Placental epithelial cell (primary cell): ENCODE measurements at places on chromosomes 6 and 20. TPM values are rescaled to one million over a fixed set of nuclear protein-coding genes. Genes with fewer than 3 reads are reported as not detected.

CD40 gene
- 18.5 and 26.6 TPM in 2 replicates for total RNA-seq

WFDC12 gene
- not detected in 2 replicates for total RNA-seq

FOXQ1 gene
- not detected in 2 replicates for total RNA-seq

MPIG6B gene
- total RNA-seq, result 0.39 and 0.54 TPM in 2 replicates

NT5E gene
- 85.2 and 161 TPM in 2 replicates for total RNA-seq

SLC35F1 gene
- under 0.01 TPM in 1 of 2 replicates, not detected in the other for total RNA-seq

AGER gene
- total RNA-seq, result 5.7 and 5.9 TPM in 2 replicates

ARFGAP1 gene
- total RNA-seq, result 91.9 and 112 TPM in 2 replicates

PGBD1 gene
- 3.5 and 4.8 TPM in 2 replicates for total RNA-seq

NOX3 gene
- total RNA-seq, result not detected in 2 replicates

LGSN gene
- total RNA-seq, result not detected in 2 replicates

NFATC2 gene
- 1.2 and 5.1 TPM in 2 replicates for total RNA-seq

PRSS35 gene
- 0.11 and 0.39 TPM in 2 replicates for total RNA-seq

TFAP2D gene
- not detected in 2 replicates for total RNA-seq

FUT9 gene
- total RNA-seq, result 0.43 and 0.79 TPM in 2 replicates

MCHR2 gene
- total RNA-seq, result not detected in 2 replicates

GSTA2 gene
- not detected in 2 replicates for total RNA-seq

NHSL1 gene
- total RNA-seq, result 0.79 and 3.0 TPM in 2 replicates

EPPIN gene
- total RNA-seq, result 0.11 TPM in 1 of 2 replicates, not detected in the other

UBE2J1 gene
- 80.1 and 210 TPM in 2 replicates for total RNA-seq

HSD17B8 gene
- 5.9 and 8.0 TPM in 2 replicates for total RNA-seq

DLK2 gene
- 6.8 and 11.0 TPM in 2 replicates for total RNA-seq

ADGRF5 gene
- total RNA-seq, result 6.7 and 13.7 TPM in 2 replicates

PLEKHG1 gene
- total RNA-seq, result 1.5 and 3.1 TPM in 2 replicates

SIM1 gene
- total RNA-seq, result 0.11 and 8.6 TPM in 2 replicates

CST4 gene
- not detected in 2 replicates for total RNA-seq

SOD2 gene
- 22.0 and 38.7 TPM in 2 replicates for total RNA-seq

ARFRP1 gene
- total RNA-seq, result 18.1 and 22.4 TPM in 2 replicates

JAG1 gene
- 2.4 and 7.4 TPM in 2 replicates for total RNA-seq

PGC gene
- total RNA-seq, result not detected in 2 replicates

COL11A2 gene
- total RNA-seq, result 0.22 and 0.39 TPM in 2 replicates

HLA-DRA gene
- not detected in 2 replicates for total RNA-seq
